ENCODE measurements at places on chromosomes 13 and 19. TPM values are rescaled to one million over a fixed set of nuclear protein-coding genes. Genes with fewer than 3 reads are reported as not detected.

The ARRDC5 gene
- total RNA-seq = not detected

The HIPK4 gene
- total RNA-seq = 0.26 TPM

The NMRK2 gene
- not detected for total RNA-seq

The IGFL3 gene
- not detected for total RNA-seq

The DZIP1 gene
- 9.5 TPM for total RNA-seq

The LIN37 gene
- total RNA-seq = 20.7 TPM

The GPC6 gene
- total RNA-seq = 6.4 TPM

The OR7D4 gene
- not detected for total RNA-seq

The EPSTI1 gene
- not detected for total RNA-seq

The LILRB4 gene
- not detected for total RNA-seq

The CD70 gene
- 23.1 TPM for total RNA-seq

The GET3 gene
- total RNA-seq = 98.3 TPM

The EFNB2 gene
- 2.2 TPM for total RNA-seq

The OR4F17 gene
- not detected for total RNA-seq

The KCNN1 gene
- total RNA-seq = 0.22 TPM

The C19orf67 gene
- total RNA-seq = not detected

The DLL3 gene
- 4.9 TPM for total RNA-seq

The KLK4 gene
- total RNA-seq = 0.07 TPM

The C19orf44 gene
- 3.5 TPM for total RNA-seq

The NPAS1 gene
- 5.5 TPM for total RNA-seq

The FAM124A gene
- 2.1 TPM for total RNA-seq

The ZNF823 gene
- 3.1 TPM for total RNA-seq

The CYP4F2 gene
- total RNA-seq = not detected

The FXYD3 gene
- 0.13 TPM for total RNA-seq

The FFAR2 gene
- not detected for total RNA-seq

The ZNF135 gene
- total RNA-seq = not detected

The LRRC63 gene
- not detected for total RNA-seq

The IGFL2 gene
- 0.63 TPM for total RNA-seq

The VAV1 gene
- total RNA-seq = 7.1 TPM

The KIR3DL2 gene
- total RNA-seq = not detected
